Germinal center (tissue), 1 donor: ENCODE measurements at places on chromosomes 16 and 17.

DNA sequence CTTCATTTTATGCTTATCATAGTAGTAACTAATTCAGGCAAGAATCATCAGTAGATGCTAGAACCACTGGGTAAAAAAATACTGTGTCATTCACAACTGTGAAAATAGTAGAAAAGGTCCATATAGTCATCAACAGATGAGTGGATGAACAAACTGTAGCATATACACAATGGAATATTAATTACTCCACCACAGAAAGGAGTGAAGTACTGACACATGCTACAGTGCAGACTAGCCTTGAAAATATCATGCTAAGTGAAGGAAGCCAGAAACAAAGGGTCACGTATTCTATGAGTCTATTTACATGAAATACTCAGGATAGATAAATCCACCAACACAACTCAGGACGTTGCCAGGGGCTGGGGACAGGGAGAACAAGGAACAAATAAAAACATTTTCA is 13.3 kb downstream of the USP22 start:
- no peak for DNase-seq

GRCh38 chr16:67460961-67461360 is 20.0 kb downstream of the ATP6V0D1 start:
- DNase-seq = no peak

DNA sequence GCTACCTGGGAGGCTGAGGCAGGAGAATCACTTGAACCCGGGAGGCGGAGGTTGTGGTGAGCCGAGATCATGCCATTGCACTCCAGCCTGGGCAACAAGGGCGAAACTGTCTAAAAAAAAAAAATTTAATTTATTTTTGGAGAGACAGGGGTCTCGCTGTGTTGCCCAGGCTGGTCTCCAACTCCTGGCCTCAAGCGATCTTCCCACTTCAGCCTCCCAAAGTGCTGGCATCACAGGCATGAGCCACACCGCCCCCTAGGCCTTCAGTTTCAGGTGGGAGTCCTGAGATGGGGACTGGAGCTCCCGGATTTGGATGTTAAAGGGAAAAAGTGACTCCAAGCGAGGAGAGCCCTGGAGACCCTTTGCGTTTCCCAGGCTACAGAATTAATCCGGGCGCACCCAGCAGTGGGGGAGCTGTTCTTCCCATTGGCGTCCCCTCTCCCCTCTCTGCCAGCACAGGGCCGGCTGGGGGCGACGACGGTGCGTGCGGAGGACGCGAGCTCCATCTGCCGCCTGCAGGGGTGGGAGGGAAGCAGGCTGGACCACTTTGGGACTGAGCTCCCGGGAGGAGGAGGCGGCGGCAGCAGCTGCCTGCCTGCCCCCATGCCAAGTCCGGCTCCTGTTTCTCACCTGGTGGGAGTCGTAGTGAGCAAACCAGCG is 49.3 kb upstream of the USP7 start:
- DNase-seq = no peak

DNA sequence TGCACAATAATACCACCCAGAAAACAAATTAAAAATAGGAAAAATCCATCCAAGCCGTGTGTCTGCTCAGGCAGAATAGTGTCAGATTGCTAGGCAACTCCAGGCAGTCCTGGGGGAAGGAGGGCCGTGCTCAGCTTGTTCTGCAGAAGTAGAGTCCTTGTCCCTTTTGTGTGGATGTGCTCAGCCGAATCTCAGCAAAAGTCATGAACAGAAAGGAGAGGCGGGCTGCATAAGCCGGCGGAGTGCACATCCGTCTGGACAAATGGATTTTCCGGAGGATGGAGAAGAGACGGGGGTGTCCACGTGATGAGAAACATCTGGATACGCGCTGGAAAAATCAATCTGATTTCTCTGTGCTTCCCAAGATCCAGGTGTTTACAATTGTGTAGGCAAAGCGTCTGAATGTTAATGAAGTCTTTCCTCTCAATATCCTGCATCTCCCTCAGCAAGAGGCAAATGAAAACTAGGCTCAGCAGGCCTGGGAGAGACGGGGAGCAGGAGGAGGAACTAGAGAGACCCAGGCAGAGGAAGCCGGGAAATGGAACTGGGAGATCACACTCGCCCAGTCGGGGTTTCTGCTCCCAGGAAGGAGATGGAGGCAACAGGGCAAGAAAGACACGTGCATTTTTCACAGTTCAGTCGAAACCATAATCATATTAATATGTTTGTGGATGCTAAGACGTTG is 7.7 kb upstream of the RBFOX3 start:
- DNase-seq = no peak

DNA sequence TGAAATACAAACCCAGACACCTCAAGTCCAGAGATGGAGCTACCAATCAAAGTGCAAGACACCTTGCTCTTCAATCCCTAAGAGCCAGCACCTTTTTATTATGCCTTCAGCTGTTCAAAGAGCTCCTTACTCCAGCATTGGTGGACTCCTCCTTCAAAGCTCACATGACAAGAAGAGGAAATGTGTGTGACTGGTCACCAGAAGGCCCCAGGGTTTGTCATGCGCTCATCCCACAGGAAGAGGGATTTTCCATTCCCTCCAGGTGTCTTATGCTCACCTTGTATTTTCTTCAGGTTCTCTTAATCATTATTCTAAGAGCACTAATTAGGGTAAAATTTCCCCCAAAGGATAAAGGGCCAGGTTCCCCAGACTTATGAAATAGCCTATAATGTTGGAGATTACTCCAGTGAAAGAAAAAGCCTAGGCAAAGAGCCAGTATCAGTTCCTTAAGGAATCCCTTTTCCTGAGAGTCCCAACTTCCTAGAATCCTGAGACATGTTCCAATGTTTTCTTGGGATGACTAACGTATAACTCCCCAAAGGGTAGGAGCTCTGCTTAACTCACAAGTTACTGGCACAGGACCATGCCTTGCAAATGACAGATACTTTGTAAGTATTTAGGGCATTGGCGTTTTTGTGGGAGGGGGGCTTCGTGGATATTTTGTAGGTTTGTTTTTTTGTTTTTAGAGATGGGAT is 56.9 kb upstream of the SOX9 start:
- DNase-seq = no peak

DNA sequence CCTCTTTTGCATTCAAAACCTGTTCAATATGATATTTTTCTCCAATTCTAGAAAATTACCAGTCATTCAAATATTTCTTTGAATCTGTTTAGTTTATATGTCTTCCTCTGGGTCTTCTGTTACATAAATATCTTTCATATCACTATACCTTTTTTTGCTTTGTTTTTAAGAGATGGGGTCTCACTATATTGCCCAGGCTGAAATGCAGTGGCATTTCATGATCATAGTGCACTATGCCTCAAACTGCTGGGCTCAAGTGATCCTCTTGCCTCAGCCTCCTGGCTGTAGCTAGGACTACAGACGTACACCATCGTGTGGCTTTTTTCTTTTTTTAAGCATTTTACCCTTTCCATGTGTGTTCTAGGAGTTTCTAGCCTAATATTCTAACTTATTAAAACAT is 38.8 kb downstream of the NSRP1 start:
- no peak for DNase-seq

DNA sequence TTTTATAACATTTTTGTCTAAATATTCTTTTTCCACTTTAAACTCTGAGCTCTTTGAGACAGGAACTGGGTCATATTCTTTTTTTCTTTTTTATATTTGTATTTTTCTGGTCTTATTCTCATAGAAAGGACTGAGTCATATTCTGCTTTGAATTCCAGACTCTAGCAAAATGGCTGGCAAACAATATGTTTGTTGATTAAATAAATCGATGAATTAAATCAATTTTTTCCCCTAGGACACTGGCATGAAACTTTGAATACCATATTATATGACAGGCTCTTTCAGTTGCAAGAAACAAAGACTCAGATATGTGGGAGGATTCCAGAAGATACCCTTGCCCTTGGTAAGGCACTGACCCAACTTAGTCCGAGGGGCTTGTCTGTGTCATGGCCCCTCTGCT is 3.1 kb upstream of the RGS9 start:
- no peak for DNase-seq

DNA sequence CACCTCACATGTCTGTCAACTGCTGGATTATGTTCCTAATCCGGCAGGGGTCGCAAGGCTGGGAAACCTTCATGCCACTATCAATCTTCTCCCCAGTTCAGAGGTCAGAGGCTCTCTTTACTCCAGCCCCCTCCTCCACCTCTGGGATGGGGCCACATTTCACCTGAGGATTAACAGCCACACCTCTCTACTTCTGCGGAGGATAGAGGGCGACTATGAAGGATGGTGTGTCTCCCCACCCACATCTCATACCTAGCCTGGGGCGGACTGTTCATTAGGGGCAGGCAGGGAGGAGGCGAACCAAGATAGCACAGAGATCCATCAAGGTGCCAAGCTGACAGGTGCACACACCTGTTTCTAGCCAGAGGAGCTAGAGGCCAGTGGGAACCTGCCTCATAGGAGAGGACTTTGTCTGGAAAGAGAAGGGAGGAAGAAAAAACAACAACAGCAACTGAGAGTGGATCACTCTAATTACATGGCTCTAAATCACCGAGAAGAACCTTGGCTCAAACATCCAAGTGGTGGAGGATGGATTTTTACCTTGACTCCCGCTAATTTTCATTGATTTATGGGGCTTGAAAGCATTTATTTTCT is 41.9 kb upstream of the SKAP1 start:
- no peak for DNase-seq

DNA sequence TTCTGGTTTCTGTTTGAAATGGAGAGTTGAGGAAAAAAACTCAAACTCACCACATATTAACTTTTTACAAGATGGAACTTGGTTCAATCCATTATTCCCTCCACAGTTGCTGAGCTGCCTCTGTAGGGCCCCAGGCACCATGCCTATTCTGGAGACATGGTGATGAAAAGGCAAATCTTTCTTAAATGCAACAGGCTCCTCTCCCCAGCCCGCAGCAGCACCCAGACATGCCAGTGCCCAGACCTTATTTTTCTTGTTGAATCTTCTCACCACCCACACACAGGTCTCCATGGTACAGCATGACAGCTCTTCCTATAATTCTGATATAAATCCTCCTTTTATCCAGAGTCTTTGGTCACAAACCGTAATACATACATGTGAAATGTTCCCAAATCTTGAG is 7.6 kb downstream of the CYTH1 start:
- DNase-seq = no peak

GRCh38 chr17:30208214-30208613 is 27.3 kb downstream of the SLC6A4 start:
- DNase-seq = no peak

DNA sequence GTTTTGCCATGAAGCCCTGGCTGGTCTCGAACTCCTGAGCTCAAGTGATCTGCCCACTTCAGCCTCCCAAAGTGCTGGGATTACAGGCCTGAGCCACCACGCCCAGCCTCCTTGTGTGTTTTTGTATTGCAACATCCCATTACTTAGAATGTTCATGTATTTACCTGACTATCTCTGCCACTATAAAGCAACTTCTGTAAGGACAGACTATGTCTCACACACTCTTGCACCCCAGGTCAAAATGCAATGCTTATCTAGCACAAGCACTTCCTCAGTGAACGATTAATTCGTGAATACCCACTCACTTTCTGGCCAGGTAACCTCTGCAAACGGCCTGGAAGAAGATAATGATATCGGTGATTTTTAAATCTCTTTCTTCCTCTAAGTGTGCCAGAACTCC is 82.6 kb downstream of the NDEL1 start:
- DNase-seq = no peak

DNA sequence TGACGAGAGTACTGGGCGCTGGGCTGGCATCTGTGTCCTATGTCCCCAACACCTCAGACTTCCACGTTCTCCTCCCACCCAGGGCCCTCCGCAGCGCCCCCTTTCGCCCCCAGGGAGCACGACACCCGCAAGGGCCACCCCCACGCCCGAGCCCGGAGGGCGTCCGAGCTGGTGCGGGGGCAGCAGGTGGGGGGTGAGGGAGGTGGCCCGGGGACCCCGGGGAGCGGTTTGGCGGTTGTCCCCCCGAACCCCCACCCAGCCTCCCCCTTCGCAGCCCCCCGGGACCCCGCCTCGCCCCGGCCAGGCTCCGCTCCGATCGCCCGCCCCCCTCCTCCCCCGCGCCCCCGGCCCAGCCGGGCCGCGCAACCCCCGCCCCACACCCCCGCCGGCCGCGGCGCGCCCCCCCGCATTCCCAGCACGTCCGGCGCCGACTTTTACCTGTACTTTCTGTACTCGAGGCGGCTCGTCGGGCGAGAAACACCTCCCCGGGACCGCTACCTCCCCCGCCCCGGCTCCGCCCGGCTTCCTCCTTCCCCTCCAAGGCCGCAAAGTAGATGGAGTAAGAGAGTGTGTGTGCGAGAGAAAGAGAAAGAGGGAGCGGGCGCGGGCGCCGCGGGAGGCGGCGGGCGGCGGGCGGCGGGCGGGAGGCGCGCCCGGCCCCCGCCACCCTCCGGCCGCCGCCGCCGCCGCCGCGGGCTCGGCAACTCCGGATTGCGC is 901 bp downstream of the CDYL2 start:
- peak; percentile 76 for DNase-seq

- no peak for DNase-seq
Measured at GRCh38 chr17:48628649-48629410, 2.7 kb upstream of the HOXB9 start.

DNA sequence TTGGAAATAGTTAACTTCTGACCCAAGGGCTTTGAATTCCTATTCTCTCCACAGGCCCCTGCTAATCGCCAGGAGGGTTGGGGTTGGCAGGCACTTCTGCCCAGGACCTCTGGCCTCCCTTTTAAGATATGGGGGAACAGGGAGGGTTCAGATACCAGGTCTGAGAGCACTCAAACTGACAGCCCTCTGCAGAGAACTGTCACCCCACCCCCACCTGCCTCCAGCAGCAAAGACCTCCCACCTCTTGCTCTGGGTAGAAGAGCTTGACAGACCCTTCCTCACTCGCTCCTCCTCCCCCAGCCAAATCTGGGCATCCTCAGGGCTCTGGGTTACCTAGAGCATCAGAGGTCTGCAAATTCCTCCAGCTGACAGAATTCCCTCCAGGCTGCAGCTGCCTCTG is 11.6 kb downstream of the CDH3 start:
- DNase-seq = no peak

DNA sequence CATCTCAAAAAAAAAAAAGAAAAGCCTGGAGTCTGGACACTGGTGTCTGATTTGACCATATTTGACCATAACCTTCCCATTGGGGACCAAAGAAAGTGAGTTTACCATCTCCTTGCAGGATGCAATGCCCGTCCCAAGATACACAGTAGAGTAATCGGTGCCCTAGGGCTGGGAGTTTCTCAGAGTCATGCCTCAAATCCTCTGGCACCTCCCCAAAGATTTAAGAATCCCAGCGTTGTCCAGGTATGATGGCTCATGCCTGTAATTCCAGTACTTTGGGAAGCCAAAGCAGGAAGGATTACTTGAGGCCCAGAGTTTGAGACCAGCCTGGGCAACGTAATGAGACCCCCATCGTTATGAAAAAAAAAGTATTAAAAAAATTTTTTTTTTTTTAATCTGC is 5.0 kb downstream of the PITPNM3 start:
- DNase-seq = no peak

- no peak for DNase-seq
Measured at GRCh38 chr16:57526498-57526897, 9.9 kb downstream of the CCDC102A start.

- DNase-seq = no peak
Measured at GRCh38 chr17:45722161-45722560, 62.0 kb upstream of the CRHR1 start.

GRCh38 chr17:63698886-63699637 is 863 bp downstream of the LIMD2 start:
- peak; percentile 89 for DNase-seq

GRCh38 chr16:48497932-48498768 is 111.8 kb downstream of the N4BP1 start:
- DNase-seq = no peak
